Astrocyte (in vitro differentiated cells and primary cell): ENCODE measurements at places on chromosomes 12 and 14.
A peak's percentile ranks its signal among the peaks of the same experiment; 100 is the strongest.

DNA sequence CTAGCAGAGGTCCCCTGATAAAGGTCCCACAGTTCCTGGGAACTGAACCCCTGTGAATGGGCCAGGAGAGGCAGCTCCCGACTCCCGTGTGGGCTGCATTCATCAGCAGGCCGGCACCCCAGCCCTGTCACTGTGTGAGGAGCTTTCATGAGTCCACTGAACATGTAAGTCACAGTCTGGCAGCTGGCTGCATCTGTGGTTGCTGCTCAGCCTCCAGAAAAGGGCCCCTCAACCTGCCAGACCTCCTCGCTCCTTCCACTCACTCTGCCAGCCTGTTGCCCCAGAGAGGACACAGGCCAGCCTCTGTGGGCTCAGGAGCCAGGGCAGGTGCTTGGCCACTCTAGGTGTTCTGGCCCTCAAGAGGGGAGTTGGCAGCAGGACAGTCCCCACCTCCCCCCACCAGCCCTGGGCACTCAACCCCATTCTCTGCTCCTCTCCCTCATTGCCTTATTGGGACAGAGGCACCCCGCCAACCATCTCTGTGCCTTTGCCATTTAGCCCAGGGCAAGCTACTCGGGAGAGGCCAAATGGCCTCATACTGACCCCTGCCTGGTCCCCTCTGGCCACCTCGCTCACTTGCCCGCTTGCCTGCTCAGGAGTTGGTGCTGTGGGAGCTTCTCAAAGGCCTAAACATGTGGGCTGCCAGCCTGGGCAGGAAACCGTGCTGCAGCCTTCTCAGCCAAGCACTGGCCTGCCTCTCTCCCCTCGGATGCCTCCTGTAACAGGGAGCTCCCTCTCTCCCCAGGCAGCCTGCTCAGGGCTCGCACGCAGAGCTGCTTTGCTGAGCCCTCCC is 1.9 kb downstream of the RTL1 start:
- DNase-seq = no peak
- H3K27me3 ChIP-seq = peaks cover 7% of the 10 kb centered on the region
- H3K4me1 ChIP-seq = no peaks in the 10 kb centered on the region
- no peak overlapping the region for H3K27ac ChIP-seq

DNA sequence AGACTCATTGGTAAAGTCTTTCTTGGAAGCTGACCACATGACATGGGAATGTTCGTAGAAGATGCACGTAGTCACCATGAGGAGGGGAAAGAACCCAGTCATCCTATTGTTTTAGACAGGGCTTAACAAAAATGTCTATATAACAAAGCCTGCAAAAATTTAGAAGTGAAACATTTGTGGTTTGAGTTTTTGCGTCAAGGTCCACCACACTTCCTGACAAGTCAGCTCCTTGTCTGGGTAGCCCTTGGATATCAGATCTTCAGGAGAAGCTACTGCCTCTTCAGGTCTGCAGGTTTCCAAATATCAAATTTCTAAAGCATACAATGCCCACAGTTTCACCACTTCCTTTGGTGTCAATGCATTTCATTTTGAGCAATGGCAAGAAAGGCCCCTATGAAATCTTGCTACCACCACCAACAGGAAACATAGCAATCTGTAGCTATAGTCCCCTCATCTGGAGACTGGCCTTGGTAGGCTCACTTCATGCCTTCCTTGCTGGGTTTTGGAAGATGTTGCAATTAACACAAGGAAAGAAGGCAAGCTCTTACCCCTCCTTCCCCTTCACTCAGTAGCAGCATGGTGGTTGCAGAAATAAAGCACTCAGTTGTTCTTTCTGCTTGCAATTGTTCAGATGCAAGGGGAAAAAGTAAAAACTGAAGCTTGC is 235.2 kb downstream of the PCNX1 start:
- no peaks in the 10 kb centered on the region for H3K27me3 ChIP-seq
- peak overlapping the region; percentile 97 for H3K27ac ChIP-seq
- DNase-seq = peak; percentile 100
- no peaks in the 10 kb centered on the region for H3K36me3 ChIP-seq
- peaks cover 30% of the 10 kb centered on the region for H3K4me1 ChIP-seq

GRCh38 chr12:118337194-118337838 is 35.4 kb downstream of the TAOK3 start:
- no peak overlapping the region for H3K4me3 ChIP-seq
- H3K4me1 ChIP-seq = no peaks in the 10 kb centered on the region
- peak; percentile 55 for DNase-seq
- no peaks in the 10 kb centered on the region for H3K36me3 ChIP-seq

DNA sequence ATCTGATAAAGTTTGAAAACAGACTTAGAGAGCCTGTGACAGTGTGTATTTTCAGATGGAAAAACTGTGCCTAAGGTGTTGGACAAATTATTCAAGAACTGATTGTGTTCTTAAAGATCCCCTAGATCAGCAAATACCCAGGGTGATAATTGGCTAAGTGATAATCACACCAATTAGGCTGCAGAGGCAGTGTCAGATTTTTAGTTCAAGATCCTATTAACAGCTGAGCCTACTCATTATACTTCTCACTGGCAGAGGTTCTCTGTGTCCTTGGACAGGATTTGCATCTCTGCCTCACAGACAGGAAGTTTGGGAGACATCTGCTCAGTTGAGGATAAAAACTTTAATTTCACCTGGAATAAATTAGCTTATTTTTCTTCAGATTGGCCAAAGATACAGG is 4.3 kb upstream of the FGD4 start:
- peaks cover under 1% of the 10 kb centered on the region for H3K27me3 ChIP-seq
- no peak for DNase-seq
- H3K4me3 ChIP-seq = no peak overlapping the region
- H3K36me3 ChIP-seq = no peaks in the 10 kb centered on the region
- H3K27ac ChIP-seq = no peak overlapping the region

DNA sequence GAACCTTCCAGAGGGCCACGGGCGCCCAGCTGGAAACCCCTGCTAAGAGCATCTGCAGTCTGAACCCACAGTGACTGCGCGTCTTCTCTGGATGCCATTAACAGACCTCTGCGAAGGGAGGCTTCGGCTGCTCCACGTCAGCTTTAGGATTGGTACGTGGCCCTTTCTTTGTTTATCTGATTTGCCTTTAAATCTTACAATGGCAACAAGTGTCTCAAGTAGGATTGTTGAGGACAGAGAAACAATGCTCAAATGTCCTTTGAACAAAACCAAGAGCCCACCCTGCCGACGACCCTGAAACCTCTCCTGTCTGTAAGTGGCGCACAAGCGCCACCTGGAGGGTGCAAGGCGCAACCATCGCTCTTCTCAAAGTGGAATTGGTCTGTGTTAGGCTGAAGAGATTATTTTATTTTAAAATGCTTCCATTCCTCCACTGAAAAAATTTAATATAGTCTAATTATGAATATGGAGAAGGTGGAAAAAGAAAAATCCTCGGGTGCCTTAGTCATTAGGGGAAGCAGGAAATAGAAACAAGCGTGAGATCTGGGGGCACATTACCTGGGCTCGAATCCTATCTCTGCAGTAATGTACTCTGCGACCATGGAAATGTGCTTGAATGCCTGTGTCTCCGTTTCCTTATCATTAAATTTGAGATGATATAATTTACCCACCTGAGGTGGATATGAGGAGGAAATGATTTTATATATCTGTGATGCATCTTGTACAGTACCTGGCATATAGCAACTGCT is 82.6 kb upstream of the PTPRB start:
- no peaks in the 10 kb centered on the region for H3K4me1 ChIP-seq
- H3K4me3 ChIP-seq = peak overlapping the region; percentile 58
- no peaks in the 10 kb centered on the region for H3K36me3 ChIP-seq
- H3K27me3 ChIP-seq = no peaks in the 10 kb centered on the region

- H3K4me3 ChIP-seq = no peak overlapping the region
- no peaks in the 10 kb centered on the region for H3K4me1 ChIP-seq
- H3K27ac ChIP-seq = no peak overlapping the region
- no peaks in the 10 kb centered on the region for H3K27me3 ChIP-seq
- no peak for DNase-seq
- H3K36me3 ChIP-seq = no peaks in the 10 kb centered on the region
Measured at GRCh38 chr14:40368314-40368713, 936.1 kb upstream of the FBXO33 start.

DNA sequence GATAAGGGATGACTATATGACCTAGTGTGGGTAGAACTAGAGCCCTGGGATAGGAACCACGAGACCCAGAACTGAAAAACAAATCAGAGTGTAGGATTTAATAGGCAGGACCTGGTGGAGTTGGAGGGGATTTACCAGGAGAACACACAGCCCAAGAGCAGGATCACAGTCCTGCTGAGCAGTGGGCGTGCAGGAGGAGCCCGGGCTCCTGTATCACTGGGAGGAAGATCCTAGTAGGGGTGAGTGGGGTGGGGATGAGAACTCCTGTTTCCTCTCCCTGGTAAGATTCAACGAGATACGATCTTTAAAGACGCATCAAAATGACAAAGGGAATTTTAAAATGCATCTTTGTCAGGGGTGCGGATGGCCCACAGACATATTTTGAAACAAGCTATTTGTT is 220.1 kb downstream of the GALC start:
- DNase-seq = no peak
- no peaks in the 10 kb centered on the region for H3K4me1 ChIP-seq
- H3K36me3 ChIP-seq = no peaks in the 10 kb centered on the region
- H3K27ac ChIP-seq = no peak overlapping the region
- H3K4me3 ChIP-seq = no peak overlapping the region

GRCh38 chr14:71363946-71364925 is 457.0 kb downstream of the PCNX1 start:
- no peaks in the 10 kb centered on the region for H3K36me3 ChIP-seq
- H3K4me3 ChIP-seq = no peak overlapping the region
- H3K4me1 ChIP-seq = peaks cover 23% of the 10 kb centered on the region

- DNase-seq = peak; percentile 99
- H3K27ac ChIP-seq = peak overlapping the region; percentile 79
- peaks cover 25% of the 10 kb centered on the region for H3K4me1 ChIP-seq
- H3K27me3 ChIP-seq = no peaks in the 10 kb centered on the region
- peak overlapping the region; percentile 18 for H3K4me3 ChIP-seq
- H3K36me3 ChIP-seq = no peaks in the 10 kb centered on the region
Measured at GRCh38 chr12:65695113-65695865, 129.0 kb upstream of the HMGA2 start.

- H3K4me1 ChIP-seq = no peaks in the 10 kb centered on the region
- no peak overlapping the region for H3K4me3 ChIP-seq
Measured at GRCh38 chr12:111314953-111315539, 53.8 kb downstream of the PHETA1 start.

DNA sequence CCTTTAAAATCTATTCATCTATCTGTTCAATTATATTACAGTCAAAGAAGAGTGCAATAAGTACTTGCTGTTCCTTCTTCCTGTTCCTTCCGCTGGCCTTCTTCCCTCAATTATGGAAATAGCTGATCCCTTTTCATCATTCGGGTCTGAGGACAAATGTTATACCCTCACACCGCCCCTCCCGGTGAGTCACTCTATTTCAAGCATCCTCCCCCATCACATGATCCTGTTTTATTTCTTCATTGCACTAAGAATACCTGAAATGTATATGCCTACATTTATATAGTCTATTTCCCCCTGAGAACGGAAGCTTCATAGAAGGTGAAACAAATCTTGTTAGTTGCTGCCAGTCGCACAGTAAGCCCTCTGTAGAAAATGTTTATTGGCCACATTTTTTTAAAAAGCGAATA is 2.5 kb downstream of the SLC38A1 start:
- H3K27ac ChIP-seq = peak overlapping the region; percentile 67
- H3K4me1 ChIP-seq = peaks cover 23% of the 10 kb centered on the region
- H3K36me3 ChIP-seq = no peaks in the 10 kb centered on the region
- H3K4me3 ChIP-seq = peak overlapping the region; percentile 90
- no peaks in the 10 kb centered on the region for H3K27me3 ChIP-seq
- DNase-seq = peak; percentile 30

DNA sequence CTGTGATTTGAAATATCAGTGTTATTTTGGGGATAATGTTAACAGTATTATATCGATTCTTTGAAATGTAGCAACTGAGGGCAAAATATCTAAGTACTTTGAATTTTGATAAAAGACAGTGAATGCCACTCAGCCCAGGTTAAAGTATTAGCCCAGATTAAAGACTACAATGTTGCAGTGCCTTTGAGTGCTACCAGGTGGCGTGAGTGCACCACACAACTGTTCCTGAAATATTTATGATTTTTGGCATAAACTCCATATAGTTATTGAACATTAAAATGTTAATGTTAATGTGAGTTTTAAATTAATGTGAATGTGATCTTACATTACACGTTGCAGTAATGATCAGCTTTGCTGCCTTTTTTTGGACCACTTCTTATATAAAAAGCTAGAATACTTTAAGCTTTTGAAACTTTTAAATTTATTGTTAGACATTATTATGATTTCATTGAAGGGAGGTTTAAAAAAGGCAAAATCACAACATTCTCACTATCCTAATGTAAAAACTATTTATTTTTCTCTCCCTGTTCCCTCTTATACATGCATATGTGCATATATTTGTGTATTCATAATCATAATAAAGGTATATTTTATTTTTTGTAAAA is 22.5 kb downstream of the MRPS35 start:
- H3K4me3 ChIP-seq = no peak overlapping the region
- peaks cover 23% of the 10 kb centered on the region for H3K36me3 ChIP-seq
- peak; percentile 9 for DNase-seq
- no peaks in the 10 kb centered on the region for H3K4me1 ChIP-seq

DNA sequence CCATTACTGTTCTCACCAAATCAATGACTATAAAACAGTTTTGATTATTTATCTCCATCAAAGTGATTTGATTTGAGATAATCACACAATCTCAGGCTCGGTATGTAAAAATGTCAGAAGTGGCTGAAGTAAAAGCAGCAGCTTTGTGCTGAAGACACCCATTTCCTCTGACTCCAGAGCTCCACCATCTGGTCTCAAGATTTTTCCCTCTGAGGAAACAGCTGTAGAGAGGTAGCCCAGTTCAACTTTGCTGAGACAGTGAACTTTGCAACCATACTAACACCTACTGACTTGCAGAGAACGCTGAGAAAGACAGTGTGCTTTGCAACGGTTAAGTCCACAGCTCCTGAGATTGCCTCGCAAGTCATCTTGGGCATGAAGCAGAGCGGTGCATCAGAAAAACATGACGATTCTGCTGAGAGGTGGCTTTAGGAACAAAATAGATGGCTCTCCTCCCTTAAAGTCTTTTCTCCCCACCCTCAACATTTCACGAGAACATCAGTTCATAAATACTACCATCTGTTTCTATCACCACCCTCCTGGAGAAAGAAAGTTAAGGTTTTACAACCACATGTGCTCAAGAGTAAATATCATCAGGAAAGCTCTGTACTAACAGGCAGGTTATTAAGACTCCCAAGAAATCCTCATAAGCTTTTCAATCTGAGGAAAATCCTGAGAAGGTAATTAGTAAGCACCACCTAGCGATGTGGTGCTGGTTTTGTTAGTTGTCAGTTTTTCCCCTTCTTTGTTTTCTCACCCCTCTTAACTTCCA is 34.8 kb downstream of the HIGD1C start:
- H3K36me3 ChIP-seq = peaks cover 15% of the 10 kb centered on the region
- no peak overlapping the region for H3K27ac ChIP-seq
- peaks cover 10% of the 10 kb centered on the region for H3K4me1 ChIP-seq
- H3K4me3 ChIP-seq = no peak overlapping the region

- H3K36me3 ChIP-seq = no peaks in the 10 kb centered on the region
- H3K4me3 ChIP-seq = peak overlapping the region; percentile 19
- no peak overlapping the region for H3K27ac ChIP-seq
- H3K4me1 ChIP-seq = no peaks in the 10 kb centered on the region
- peak; percentile 36 for DNase-seq
- H3K27me3 ChIP-seq = no peaks in the 10 kb centered on the region
Measured at GRCh38 chr14:34227834-34228649, 234.0 kb downstream of the SPTSSA start.
